ENCODE measurements at places on chromosomes 12 and 14.
A peak's percentile ranks its signal among the peaks of the same experiment; 100 is the strongest.

DNA sequence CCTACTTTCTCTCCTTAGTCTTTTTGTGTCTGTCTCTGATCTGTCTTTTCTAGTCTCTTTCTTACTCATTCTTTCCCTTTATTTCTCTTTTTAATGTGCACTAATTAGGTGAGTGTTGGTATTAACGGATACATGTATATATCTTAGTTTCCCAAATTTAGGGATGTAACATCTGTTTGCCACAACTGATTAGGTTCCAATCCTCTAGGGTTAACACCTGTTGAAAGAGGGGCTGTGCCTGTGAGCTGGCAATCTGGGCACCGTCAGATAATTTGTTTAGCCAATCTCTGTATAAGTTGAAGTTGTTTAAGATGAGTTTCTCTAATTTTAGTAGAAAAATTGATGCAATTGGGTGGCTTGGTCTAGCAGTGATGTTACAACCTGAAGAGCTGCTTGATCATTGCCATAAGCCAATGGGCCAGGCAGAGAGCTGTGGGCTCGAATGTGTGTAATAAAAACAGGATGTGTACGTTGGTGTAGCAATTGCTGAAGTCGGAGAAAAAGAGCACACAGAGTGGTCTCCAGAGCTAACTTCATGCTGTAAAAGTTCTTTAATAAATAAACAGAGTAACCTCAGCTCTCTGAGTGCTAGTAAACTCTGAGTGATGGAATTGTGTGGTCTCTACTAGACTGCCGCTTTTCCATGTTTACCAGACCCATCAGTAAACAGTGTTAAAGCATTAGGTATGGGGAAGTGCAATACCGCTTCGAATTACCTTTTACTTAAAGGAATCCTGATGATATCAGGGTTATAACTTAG, 18.3 kb upstream of the LYZ start:
- DNase-seq: peak; percentile 71

DNA sequence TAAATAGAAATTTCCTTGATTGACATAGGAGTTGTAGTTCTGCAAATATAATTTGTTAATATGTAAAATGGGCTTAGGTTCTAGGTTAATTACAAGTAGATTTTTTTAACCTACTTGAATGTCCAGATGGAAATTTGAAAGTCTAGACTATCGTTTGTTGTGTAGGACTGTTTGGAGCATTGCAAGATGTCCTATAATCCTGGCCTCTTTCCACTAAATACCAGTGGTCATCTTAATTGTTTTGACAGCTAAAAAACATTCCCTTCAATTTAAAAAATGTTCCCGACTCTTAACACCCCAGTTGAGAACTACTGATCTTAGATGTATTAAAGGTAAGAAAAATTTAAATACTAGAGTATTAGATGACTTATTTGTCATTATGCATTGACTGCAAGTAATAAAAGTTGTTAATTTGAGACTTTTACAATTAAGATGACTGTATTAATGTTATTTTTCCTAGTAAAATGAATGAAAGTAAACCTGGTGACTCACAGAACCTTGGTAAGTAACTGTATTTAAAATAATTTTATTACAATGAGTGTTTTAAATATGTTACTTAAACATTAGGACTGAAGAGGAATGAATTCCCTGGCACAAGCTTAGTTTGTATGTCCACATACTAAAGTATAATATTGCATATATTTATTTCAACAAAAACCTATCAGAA, 21.8 kb downstream of the G2E3 start:
- no peak for DNase-seq

GRCh38 chr14:75654127-75654732, 6.4 kb downstream of the ERG28 start:
- DNase-seq: peak; percentile 84

DNA sequence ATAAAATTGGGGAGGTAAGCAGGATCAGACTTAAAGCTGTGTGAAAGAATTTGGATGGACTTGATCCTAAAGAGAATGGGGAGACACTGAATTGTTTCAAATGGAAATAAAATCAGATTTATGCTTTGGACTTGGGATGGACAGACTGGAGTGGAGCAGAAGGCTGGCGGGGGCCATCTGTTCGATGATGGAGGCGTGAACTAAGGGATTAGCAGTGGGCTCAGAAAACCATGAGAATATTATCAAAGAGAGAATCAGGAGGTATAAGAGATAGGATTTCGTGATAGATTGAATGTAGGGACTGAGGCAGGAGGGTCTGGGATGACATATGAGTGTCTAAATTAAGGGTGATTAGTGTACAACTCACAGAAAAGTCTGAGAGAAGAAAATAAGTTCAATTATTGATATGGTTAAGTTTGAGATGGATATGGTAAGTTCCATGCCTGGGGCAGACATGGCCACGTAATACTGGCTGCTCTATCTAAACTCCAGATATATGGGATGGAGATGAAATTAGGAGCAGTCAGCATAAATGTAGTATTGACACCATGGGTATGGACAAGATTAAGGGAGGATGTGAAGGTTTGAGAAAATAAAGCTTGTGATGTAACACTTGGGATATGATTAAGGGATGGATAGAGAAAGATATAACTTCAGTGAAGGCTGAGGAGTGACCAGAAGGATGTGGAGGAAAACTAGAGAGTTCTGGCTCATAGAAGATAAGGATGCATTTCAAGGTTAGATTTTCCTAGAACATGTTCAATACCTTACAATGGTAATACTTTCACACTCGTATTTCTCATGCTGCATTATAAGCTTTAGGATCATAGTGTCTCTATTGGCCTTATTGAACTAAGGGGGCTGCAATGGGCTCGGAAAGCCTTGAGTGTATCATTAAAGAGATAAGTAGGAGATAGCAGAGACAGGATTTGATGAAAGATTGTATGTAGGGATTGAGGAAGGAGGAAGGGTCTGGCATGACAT, 1.0 kb upstream of the TSSK4 start:
- no peak for DNase-seq

DNA sequence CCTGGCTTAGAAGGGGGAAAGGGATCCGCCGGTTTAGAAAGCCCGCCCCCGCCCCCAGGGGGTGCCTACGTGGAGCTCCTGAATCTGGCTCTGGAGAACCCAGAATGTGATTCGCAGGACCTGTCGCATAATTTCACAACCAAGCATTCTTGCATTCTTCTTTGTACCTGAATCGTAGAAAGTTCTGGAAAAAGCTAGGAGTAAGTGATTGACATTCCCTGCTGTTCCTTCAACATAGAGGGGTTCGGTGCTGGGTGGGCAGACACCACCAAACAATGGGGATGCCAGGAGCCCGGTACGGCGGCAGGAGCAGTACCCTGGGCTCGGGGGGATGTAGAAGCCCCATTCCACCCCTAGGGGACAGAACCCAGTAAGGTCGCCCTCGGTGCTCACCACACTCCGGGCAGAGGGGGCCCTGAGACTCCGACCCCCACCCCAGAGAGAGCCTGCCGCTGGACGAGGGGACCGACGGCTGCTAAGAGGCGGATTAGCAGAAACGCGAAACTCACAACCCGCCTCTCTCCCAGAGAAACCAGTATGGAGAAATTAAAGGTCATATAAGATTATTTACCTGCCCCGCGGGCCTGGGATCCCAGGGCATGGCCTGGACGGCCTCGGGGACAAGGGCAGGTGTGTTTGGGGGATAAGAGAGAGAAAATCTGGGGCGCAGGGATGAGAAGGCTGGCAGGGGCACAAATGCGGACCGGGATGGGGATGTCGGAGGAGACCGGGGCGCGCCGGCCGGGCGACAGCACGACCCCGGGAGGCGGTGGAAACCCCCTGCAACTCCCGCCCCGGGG, 520 bp downstream of the CSRP2 start:
- no peak for DNase-seq

DNA sequence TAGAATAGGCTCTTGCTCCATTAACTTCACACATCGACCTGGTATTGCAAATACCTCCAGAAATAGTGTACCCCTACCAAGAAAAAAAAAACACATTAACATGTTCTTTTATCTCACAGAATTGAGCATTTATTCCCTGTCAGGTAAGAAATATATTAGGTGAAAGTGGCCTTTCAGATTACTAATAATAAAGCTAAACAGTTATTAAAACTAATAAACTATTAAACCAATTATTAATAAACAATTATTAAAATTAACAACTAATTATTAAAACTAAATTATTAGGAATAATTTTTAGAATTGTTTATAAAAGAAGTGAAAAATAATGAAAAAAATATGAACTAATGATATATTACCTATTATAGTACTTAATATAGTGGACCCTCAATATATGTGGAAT, 7.2 kb upstream of the AK7 start:
- DNase-seq: no peak

DNA sequence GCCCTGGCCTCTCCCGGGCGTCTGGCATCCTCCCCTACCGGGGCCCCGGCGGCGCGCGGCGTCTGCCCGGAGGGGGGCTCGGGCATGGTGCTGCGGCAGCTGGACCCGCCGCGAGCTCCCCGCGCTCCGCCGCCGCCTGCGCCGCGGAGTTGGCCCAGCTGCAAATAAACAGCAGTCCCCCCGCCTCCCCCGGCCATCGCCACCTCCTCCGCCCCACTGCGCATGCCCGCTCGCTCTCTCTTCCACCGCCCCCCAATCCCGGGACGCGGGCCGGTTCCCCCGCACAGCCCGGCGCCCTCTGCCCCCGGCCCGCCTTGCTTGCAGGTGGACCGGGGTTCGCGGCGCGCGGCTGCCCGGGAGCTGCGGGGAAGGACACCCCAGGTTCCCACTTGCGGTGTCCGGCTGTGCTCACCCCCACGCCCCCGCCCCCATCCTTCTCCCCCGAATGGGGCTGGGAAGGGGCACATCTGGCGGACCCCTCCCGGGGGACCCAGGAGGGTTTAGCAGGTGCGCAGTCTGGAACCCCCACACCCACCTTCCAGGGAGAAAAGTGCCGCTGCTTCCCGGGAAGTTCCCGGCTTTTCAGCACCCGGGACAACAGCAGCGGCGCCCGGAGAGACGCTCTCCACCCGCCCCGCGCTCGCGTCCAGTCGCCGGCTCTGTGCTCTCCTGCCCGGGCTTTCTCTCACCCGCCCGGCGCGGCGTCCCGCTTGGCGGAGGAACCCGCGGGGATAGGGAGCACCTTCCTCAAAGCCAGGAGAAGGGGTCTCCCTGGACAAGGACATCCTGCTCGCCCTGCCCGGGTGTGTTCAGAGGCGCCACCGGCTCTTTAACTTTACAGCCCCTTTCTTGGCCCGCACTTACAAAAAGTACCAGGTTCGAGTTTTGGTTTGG, at the start of gene TMTC1:
TMTC1 (minus strand) TSS at position 170 of the 894 bp plus-strand sequence. CDS start 191 bp downstream, outside the sequence.
- DNase-seq: no peak

- no peak for DNase-seq
Measured at GRCh38 chr12:105316931-105317852, 13.3 kb upstream of the C12orf75 start.

GRCh38 chr12:120276734-120277133, 11.2 kb upstream of the PXN start:
- DNase-seq: no peak

- DNase-seq: no peak
Measured at GRCh38 chr12:120175062-120175461, 19.5 kb downstream of the GCN1 start.

- no peak for DNase-seq
Measured at GRCh38 chr12:116528065-116528464, 31.1 kb upstream of the MAP1LC3B2 start.

DNA sequence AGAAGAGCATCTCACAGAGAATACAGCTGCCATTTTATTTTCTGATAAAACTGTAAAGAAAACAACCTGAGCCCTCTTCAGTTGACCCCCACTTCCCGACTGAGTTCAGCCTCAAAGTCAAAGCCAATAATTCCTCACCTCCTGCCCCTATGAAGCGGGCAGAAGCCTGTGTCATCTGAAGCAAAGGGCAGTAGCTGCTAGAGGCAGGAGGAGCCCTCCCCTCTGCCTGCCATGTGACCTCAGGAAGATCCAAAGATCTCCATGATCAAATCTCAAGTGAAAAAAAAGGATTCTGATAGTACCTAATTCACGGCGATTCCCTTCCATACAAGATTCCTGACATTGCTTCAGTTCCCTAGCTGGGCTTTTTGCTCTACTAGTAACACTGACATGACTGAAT, 223.1 kb upstream of the CAND1 start:
- DNase-seq: no peak

- DNase-seq: no peak
Measured at GRCh38 chr14:68312884-68313610, 479.8 kb downstream of the ZFP36L1 start.

GRCh38 chr14:63299351-63300110, 19.2 kb downstream of the GPHB5 start:
- DNase-seq: no peak

DNA sequence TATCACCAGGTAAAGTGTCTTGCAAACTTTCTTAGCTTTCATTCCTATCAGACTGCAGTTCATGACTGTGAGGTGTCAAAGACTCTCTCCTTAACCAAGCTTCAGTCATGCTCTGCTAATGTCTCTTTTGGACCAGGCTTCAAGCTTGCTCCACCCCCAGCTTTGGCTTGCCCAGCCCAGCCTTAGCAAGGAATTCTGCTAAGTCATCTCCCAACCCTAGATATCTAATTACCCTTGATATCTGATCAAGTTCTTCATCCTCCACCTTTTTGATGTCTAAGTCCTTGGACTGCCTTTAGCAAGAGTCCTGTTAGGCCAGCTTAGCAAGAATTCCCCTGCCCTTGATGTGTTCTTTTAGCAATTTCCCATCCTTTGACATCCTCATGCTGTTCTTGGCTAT, 108.9 kb upstream of the FGD4 start:
- DNase-seq: no peak

- DNase-seq: no peak
Measured at GRCh38 chr12:77152623-77153193, 87.3 kb upstream of the E2F7 start.

GRCh38 chr12:107843351-107844311, 69.1 kb downstream of the ASCL4 start:
- no peak for DNase-seq

DNA sequence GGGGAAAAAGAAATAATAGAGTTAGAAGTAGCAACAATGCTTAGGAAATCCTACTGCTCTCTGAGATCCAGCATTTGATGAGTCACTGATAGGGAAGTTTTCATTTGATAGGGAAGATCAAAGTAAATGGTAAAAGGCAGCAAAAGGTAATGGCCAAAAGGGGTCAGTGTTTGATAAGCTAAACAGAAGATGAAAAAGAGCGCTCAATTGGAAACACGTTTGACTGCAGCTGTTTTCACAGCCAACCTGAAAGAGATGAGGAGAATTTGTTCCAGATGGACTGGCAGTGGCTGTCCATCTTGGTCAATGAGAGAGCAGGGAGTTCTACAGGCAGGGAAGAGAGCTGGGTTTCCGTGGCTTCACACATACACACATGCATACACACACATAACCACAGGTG, 264.2 kb downstream of the TMEM132C start:
- DNase-seq: peak; percentile 15

DNA sequence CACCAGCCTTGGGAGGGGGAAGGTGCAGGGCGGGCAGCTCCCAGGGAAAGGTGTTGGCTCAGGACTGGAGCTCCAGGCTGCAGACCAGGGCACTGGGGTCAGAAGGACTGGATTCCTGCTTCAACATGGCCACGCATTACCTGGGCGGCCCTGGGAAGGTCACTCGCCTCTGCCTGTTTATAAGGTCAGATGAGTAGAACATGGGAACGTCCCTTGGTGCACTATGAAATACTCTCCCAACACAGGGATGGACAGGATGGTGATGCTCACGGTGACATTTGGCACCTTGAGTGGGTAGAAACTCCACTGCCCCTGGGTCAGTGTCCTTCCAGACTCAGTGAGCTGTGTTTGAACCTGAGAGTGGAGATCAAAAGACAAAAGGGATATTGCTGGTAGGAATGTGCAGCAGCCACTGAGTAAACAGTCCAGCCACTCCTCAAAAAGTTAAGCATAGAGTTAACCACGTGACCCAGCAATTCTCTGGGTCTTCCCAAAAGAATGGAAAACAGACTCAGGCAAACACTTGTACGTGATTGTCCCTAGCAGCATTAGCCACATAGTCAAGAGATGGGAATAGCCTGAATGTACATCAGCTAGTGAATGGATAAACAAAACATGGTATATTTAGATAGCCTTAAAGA, 9.1 kb upstream of the BDKRB2 start:
- no peak for DNase-seq
